Mammary epithelial cell (primary cell): ENCODE measurements at places on chromosomes 16 and 17. TPM values are rescaled to one million over a fixed set of nuclear protein-coding genes. Genes with fewer than 3 reads are reported as not detected.

DNA sequence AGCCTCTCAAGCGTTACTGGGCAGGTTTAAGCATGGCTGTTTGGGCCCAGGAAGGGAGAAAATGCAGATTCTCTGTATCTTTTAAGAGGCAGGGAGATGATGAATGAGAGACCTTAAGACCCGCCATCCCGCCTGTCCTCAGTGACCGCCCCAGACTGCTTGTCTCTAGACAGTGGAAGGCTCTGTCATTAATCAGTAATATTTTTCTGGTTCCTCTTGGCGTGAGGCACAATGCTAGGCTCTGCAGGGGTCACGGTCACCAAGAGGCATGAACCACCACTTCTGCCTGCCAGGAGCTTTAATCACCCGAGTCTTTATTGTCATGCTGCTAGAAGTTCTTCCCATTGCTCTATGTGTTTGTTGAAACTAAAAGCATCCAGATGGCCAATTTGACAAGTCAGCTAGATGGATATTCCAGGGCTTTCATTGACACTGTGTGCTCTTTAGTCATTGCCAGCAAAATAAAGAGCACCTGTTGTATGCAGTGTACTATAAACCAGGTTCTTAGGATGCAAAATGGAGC, 3.2 kb downstream of the SLC6A2 start:
- DNase-seq = no peak

DNA sequence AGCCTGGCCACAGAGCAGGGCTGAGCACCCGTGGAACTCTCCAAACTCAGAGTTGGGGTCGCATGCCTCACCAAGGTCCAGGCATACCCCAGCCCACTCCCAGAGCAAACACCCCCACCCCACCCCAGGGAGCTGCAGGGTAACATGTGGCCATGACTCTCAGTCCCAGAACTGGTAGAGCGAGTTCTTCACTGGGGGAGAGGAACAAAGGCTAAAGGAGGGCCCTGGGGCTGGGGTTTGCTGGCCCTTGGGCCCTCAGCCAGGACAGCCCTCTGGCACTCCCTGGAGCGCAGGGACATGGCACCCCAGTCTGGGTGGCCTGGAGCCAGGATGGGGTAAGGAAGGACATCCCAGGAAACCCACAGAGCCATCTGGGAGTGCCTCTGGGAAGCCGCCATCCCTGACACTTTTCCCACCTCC, 4.2 kb downstream of the HID1 start:
- DNase-seq = no peak

The TMEM114 gene
- total RNA-seq = not detected

The HBA2 gene
- total RNA-seq = not detected

DNA sequence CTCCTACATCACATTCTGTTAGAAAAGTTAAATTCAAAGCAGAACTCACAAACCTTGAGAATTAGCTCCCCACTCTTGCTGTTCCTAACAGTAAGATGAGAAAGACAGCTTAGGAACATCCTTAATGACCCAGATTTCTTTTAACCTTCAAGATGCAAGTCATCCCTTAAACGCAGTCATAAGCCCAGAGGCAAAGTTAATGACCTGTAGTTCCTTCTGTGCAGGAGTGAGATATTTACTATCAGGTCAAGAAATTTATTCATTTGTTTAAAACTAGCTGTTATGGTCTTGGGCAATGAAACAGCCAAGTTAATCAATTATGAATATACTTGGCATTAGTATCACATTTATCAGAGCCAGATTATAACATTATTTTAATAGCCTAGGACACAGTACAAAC, 37.1 kb downstream of the NXPH3 start:
- no peak for DNase-seq

GRCh38 chr16:89013111-89013510, 36.1 kb upstream of the CBFA2T3 start:
- DNase-seq = no peak

The TP53TG3C gene
- 0.33 TPM for total RNA-seq

DNA sequence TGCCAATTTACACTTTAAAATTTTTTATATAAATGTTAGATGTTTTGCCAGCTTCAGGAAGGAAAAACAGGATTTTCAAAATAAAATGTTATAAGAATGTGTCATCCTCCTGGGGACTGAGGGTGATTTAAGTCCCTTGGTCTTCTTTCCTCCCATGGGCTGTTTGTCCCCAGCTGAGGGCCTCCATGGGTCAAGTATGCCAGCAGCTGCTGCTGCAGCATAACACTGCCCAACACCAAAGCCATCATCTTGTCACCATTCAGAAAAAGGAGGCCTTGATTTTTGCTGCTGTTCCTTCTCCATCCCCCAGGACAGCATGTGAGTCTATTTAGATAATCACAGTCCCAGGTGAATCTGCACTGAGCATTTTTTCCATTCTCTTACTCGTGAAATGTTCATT, 188.5 kb downstream of the LGALS9B start:
- DNase-seq = no peak

GRCh38 chr17:78127888-78128550, 536 bp downstream of the TMC6 start:
- peak; percentile 40 for DNase-seq

DNA sequence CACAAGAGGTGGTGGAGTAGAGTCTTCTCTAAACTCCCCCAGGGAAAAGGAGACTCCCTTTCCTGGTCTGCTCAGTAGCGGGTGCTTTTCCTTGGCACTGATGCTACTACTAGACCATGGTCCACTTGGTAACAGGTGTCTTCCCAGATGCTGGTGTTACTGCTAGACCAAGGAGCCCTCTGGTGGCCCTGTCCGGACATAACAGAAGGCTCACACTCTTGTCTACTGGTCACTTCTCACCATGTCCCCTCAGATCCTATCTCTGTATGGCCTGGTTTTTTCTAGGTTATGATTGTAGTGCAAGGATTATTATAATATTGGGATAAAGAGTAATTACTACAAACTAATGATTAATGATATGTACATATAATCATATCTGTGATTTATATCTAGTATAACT, 49.7 kb upstream of the ARL4D start:
- no peak for DNase-seq

- no peak for DNase-seq
Measured at GRCh38 chr16:55809851-55810250, 23.0 kb downstream of the CES1 start.

- DNase-seq = no peak
Measured at GRCh38 chr16:10938321-10938720, 3.9 kb downstream of the DEXI start.

- no peak for DNase-seq
Measured at GRCh38 chr16:56860226-56861020, 4.6 kb upstream of the SLC12A3 start.

GRCh38 chr16:57518922-57519321, 17.4 kb downstream of the CCDC102A start:
- no peak for DNase-seq

DNA sequence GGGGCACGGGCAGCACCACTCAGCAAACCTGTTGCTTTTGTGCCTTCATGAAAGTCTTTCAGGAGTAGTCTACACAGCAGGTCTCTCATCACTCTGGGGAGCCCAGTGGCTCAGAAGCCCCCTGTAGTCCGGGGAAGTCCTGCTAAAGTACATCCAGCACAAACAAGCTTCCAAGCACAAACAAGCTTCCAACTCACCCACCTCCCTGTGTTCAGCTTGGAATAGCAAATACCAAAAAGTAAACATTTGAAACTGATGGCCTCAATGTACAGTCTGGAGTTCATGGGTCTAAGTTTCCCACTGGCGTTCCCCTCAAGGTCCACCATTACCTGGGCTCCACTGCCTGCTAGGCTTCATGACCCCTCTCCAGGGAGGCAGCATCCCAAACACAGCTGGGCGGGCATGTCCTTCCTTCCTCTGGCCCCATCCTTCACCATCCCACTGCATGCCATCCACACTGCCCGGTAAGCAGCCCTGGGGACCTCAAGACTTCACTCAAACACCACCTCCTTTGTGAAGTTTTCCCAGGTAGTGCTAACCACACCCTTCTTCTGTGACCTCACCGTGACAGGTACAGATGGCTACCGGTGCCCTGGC, 62.8 kb upstream of the SIAH1 start:
- DNase-seq = no peak
